T-helper 17 cell (primary cell): ENCODE measurements at places on chromosomes 2 and 18. TPM values are rescaled to one million over a fixed set of nuclear protein-coding genes. Genes with fewer than 3 reads are reported as not detected.

CERKL gene
- total RNA-seq, result not detected

COL5A2 gene
- 0.18 TPM for total RNA-seq

- peaks cover 17% of the 10 kb centered on the region for H3K4me1 ChIP-seq
- H3K27me3 ChIP-seq, result peaks cover 5% of the 10 kb centered on the region
- DNase-seq, result no peak
- no peak overlapping the region for H3K4me3 ChIP-seq
- H3K36me3 ChIP-seq, result no peaks in the 10 kb centered on the region
These were observed 6.3 kb downstream of the SPIRE1 start for GRCh38 chr18:12651651-12652050.

DNA sequence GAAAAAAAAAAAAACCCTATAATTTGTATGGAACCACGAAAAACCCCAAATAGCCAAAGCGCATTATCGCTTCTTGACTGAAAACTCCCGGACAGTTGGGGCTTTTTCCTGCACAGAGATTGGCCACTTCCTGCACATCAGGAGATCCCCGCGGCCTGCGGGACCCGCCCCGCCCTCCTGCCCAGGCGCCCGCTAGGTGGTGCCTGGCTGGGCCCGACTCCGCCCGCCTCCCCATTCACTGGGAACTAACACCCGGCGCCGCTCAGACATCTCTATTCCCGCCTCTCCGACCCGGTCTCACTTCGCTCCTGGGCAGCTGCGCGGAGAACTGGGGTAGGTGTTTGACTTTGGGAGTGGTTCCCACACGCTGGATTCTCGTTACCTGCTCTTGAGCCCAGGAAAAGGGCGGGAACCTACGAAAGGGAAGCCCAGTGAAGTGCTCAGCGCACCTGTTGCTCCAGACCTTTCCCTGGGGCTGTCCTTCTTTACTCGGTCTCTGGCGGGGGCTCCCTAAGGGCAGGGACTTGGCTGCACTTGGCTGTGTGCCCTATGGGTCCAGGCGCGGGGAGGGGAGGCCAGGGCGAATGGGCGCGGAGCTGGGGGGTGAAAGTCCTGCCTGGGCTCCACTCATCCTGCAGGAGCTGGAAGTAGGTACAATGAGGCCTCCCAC is at the start of gene HMSD:
Gene HMSD (plus strand): TSS at position 234 of the 670 bp plus-strand sequence. CDS start 4,155 bp downstream, outside the sequence.
- DNase-seq, result peak; percentile 60
- peak within 1 kb of the TSS; percentile 72 for H3K4me3 ChIP-seq
- peaks cover 11% of the 10 kb centered on the region for H3K27me3 ChIP-seq
- peak within 1 kb of the TSS; percentile 37 for H3K27ac ChIP-seq
- H3K36me3 ChIP-seq, result peaks cover under 1% of the 10 kb centered on the region

- H3K4me1 ChIP-seq, result peaks cover 6% of the 10 kb centered on the region
- peaks cover 3% of the 10 kb centered on the region for H3K36me3 ChIP-seq
- no peak overlapping the region for H3K4me3 ChIP-seq
These were observed 39.2 kb downstream of the MREG start for GRCh38 chr2:215973954-215974699.
